ENCODE measurements at places on chromosomes 2 and 18.

GRCh38 chr2:128765811-128766210, 447.1 kb upstream of the HS6ST1 start:
- no peak for DNase-seq

- no peak for DNase-seq
These were observed 40.5 kb upstream of the NABP1 start for GRCh38 chr2:191637182-191638078.

GRCh38 chr2:158407031-158407430, 49.5 kb downstream of the CCDC148 start:
- no peak for DNase-seq

DNA sequence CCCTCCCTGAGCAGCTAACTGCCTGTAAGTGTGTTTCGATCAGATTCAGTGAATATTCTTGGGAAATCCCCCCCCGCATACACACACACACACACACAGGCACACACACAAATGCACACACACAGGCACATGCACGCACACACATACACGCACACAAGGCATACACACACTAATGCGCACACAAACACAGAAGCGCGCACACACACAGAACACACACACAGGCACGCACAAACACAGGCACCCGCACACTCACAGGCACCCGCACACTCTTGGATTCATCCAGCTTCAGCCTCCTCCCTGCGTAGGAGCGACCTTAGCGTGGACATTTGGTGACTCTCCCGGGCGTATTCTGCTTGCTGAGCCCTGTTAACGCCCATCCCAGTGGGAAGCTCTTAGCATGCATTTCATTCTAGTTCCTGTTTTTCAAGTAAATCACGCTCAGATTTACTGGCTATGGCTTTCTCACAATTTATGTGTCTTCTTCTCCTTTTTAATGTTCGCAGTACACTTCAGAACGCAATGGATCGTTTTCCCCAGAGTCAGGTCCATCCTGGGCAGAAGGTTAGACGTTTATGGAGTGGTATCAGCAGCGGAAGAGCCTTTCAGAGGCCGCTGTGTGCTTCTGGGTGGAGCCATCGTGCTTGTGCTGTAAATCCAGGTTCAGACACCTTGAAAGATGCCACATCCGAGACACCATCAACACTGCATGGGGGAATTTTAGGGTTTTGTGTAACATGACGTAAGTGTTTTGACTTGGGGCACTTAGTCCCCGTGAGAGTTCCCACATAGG, 656.6 kb downstream of the GALR1 start:
- DNase-seq: no peak

DNA sequence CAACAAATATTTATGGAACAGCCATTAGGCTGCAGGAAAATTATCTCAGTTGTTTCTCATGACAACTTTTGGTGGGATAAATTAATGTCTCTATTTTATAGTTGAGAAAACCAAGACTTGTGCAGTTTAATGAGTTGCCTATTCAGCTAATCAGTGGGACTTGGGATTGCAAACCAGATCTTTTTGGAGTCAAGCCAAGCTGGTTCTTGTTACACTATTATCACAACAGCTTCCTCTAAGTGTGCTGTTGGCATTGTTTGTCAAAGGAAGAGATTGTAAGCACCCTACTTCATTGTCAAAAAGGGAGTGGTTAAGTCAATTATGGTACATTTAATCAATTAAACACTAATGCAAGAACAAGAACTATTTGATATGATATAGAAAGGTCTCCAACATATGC, 119.2 kb downstream of the PAX3 start:
- no peak for DNase-seq

GRCh38 chr2:43192744-43193651, 33.4 kb downstream of the ZFP36L2 start:
- no peak for DNase-seq

- no peak for DNase-seq
These were observed 38.6 kb upstream of the TGIF1 start for GRCh38 chr18:3411327-3411726.

DNA sequence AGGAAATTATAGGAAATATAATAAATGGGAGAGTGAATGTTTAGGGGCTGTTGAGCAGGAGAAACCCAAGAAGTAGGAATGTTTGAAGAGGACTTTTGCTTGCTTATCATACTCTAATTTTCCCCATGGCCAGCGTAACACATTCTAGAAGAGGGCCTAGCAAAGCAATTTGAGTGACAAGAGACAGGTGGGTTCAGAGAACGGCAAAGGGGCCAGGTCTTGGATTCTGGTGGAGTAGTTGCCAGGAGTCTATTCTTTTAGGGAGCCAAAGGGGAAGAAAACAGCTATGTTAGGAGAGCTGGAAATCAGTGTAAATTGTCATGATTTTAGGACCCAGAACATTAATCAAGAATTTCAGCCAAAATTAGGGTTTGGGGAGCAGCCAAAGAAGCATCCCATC, 96.5 kb downstream of the COL5A2 start:
- no peak for DNase-seq

DNA sequence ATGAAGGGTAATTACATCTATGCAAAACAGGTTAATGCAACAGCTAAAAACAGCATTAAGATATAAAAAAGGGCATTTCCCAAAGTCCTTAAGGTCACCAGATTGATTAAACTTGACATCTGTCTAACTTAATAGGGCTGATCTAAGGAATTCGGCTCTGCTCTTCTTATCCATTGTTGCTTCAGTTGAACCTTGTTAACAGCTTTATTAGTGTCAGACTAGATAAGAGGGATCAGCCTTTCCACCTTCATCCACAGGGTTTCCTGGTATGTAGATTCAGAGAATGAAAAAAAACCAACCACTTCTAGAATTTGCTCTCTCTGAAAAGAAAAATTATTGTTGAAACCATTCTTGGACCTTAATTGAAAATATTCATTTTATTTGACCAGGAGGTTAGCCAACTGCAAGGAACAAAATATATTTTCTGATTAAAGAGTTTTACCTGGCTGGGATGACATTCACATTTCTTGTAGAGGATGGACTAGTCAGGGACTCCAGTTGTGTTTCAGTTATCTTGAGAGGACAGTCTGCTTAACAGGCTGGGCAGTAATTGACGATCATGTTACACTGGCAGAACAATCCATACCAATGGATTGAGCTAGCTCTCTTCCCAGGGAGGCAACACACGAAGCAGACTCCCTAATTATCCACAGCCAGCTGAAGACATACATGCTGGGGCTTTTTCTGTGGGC, 357.4 kb upstream of the ACVR2A start:
- no peak for DNase-seq

DNA sequence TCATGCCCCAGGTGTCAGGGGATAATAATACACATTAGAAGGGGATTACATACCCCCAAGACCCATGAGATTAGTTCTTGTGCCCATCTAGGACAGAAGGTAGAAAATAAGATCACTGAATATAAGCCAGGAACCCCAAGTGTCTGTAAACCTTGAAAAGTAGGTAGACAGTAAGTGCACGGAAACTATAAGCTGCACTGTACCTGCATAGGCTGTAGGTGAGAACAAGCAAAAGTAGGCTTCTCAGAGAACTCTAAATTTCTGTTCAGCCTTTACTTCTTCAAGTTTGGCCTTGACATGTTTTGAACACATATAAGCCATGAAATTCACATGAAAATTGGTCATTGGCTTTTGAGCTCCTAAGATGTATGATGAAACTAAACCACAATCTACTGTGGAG, 113.0 kb upstream of the FSIP2 start:
- DNase-seq: no peak

DNA sequence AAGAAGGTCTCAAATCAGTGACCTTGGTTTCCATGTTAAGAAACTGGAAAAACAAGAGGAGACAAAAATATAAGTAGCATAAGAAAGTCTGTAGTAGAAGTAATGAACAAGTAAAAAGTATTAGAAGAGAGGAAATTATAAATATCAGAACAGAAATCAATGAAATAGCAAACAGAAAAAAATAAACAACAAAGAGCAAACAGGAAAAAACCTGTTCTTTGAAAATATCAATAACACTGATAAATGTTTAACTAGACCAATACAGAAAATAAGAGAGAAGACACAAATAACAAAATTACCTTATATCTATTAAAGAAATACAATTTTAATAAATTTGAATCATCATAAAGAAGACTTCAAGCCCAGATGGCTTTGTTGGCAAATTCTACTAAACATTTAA, 113.3 kb downstream of the MAIP1 start:
- DNase-seq: no peak

- DNase-seq: no peak
These were observed 200.1 kb upstream of the NRXN1 start for GRCh38 chr2:51232027-51232426.

- DNase-seq: no peak
These were observed 176.8 kb upstream of the ALKAL2 start for GRCh38 chr2:464562-465309.

DNA sequence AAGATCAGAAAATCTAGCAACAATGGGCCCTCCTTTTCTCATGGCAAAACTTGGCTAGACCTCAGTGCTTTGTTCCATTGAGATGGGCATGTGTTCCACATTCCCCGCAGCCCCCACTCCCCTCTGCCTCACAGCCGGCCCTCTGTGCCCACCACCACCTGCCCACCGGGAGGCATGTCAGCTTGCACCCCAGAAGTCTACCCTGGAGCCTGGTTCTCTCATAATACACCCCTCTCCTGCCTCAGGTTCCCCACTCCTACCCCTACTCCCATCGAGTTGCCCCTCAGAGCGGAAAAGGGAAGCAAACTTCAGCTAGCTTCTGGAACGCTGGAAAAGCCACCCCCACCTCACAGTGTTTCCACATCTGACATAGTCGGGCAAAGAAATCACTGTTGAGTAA, 219.0 kb downstream of the ANAPC1 start:
- no peak for DNase-seq

- DNase-seq: no peak
These were observed 675.1 kb upstream of the SALL3 start for GRCh38 chr18:78304192-78305164.

GRCh38 chr2:68218343-68218901, 33.9 kb downstream of the PPP3R1 start:
- no peak for DNase-seq

DNA sequence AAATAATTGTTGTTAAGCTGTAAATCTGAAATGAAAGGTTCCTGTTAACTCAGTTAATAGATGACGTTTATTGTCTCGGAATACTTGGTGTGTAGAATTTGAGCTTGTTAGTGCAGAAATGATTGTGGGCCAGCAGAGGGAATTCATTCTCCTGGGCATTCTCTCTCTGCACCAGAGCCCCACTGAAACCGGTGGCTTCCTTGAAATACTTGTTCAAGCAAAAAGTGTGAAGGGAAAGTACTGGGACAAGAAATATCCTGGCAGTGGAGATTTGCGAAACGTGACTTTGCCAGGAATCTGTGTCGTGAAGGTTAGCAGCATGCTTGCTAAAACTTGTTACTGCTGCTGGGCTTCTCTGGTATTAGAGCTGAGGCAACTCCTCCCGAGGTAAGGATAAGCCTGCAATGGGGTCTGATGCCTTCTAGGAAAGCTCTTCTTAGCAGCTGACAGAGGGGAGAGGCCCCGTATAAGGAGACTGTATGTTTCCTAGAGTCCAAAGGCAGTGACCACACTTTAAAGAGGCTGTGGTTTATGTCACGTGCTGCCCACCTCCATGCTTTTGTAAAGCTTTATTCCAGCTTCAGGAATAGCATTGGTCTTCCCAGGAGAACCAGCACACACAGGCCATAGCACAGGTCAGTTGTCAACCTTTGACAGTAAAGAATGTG, 2.0 kb downstream of the ITGA6 start:
- no peak for DNase-seq

GRCh38 chr2:3704692-3705091, 1.3 kb downstream of the DCDC2C start:
- no peak for DNase-seq

DNA sequence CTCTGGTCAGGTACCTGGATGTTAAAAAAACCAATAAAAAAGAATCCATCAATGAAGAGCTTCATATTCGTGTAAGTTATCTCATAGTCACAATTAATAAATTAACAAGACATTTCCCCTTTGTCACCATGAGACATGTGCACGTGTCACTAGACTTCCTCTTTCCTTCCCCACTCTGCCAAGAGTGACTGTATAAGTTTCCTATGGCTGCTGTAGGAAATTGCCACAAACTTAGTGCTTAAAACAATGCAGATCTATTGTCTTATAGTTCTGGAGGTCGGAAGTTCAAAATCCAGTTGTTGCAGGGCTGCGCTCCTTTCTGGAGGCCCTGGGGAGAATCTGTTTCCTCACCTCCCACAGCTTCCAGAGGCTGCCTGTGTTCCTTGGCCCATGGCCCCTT, 35.8 kb downstream of the SLC9A4 start:
- DNase-seq: no peak

DNA sequence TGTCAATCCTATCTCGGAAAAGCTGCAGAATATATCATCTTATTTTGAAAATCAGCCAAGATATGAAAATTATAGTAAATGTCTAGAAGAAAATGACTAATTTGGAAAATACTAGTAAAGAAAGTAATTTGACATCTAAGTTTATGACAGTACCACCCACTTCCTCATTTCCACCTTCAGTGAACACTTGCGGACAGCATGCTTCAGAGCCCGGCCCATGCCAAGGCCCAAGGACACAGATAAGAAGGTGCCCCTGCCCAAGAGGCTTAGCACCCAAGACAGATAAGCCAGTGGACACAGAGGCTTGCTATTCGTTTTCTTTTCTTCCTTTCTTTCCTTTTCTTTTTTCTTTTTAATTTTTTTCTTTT, 4.8 kb upstream of the KCNG2 start:
- DNase-seq: no peak

GRCh38 chr2:145655165-145655765, 1135.3 kb upstream of the ZEB2 start:
- DNase-seq: no peak

DNA sequence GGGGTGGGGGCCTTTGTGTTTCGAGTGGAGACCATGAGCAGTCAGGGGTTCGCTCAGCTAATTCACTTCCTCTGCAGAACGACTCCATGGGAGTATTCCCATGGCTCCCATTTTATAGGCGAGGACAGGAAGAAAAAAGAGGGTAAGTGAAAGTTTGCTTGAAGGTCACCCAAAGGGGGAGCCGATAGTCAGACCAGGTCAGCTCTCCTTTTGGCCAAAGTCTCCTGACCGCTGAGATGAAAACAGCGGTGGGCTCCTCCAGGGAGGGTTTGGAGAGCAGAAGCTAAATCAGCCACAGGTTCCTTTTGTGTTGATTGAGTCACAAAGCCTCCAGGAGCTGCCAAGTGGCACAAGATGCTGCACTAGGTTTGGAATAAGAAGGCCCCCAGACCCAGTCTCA, 34.1 kb upstream of the CTAGE1 start:
- no peak for DNase-seq

- no peak for DNase-seq
These were observed 495.7 kb downstream of the TSN start for GRCh38 chr2:122251158-122251557.

DNA sequence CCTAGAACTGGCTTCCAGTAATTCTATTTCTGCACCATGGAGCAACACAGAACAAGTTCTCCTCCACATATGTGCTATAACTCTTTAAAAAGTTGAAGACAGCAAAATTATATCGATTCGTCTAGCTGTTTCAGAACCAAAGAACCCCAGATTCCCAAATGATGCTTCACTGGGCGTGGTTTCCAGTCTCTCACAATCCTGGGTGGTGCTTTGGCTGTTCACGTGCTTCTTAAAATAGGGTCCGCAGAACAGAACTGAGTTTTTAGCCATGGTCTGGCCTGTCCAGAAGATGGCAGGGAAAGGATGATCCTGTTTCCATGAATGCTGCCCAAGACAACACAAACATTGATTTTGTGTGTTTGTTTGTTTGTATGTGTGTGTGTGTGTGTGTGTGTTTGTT, 37.6 kb upstream of the PARD3B start:
- DNase-seq: no peak

- DNase-seq: no peak
These were observed 957.0 kb downstream of the CPS1 start for GRCh38 chr2:211513446-211513845.
